Mucosa of gallbladder (tissue), 1 donor: ENCODE measurements at places on chromosomes 1 and 21.
A peak's percentile ranks its signal among the peaks of the same experiment; 100 is the strongest.

DNA sequence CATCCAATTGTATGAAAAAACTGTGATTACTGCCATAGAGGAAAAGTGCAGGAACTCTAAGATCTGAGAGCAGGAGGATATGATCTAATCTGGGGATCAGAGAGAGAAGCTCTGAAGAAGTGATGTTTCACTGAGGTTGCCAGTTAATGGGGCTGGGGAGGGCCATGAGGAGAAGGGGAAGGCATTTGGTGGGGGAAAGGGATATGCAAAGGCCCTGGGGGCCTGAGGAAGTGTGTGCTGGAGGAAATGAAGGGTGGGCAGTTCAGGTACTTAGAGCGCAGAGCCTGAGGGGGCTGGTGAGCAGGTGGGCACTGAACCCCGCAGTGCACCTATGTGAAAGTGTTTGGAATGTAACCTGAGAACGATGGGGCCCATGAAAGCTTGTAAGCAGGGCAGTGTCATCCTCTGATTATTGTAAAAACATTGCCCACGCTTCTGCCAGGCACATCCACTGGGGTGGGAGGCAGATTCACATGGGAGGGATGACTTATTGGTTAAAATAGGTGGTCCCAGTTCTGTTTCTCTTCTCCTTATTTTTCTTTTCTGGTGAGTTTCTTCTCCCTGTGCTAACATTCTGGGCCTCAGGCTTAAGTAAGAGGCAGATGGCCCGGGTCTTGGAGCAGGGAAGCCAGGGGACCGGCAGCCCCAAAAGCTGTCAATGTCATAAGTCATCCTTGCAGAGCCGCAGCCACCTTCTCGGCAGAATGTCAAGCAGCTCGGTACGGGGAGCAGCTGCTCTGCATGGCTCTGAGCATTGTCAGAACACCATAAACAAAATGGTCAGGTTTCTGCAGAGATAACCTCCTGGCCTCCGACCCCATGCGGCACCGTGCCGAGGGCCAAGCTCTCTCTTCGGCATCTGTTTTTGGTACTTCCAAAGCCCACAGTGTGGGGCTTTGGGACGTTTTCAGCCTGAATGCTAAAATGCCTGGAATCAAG, 492.0 kb upstream of the VAMP3 start:
- DNase-seq = peak; percentile 9

GRCh38 chr1:95948023-95948422, 714.0 kb downstream of the RWDD3 start:
- DNase-seq = no peak

- DNase-seq = no peak
Measured at GRCh38 chr21:29669416-29669815, 270.4 kb downstream of the GRIK1 start.

DNA sequence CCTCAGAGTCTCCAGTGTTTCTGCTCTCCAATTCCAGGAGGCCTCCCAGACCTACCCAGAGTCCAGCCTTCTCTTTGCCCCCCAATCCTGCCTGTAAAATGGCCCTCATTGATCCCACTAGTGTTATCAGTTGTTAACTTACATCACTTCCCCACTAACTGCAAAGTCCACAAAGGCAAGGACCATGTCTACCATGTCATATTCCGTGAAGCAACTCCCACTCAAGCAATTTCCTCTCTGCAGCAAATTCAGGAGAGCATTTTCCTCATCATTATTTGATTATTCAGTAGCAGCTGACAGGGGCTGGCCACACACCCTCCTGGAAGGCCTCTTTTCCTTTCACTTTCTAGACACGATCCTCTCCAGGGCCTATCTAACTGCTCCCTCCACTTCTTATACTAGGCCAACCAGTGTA, 153.5 kb downstream of the RERE start:
- DNase-seq = no peak

- no peak for DNase-seq
Measured at GRCh38 chr1:153957744-153958110, 685 bp downstream of the CRTC2 start.

- no peak for DNase-seq
Measured at GRCh38 chr1:118116909-118117308, 68.1 kb downstream of the SPAG17 start.

- no peak for DNase-seq
Measured at GRCh38 chr1:226201029-226201593, 14.6 kb upstream of the ACBD3 start.

DNA sequence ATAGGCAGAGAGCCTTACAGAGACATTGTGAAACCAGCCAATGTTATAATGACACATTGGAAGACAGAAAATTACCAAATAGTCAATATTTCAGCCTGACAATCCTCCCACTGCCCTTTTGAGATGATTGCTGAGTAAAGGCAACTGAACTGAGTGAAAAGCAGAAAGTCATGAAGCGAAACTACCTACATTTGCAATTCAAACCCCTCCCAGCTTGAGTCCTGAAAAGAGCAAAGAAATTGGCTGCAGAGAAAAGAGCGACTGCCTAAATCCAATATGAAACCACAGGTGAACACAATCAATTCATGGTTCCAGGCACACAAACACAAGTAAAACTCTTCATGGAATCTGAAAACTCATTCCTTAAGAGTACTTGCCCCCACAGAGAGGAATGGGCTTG, 143.4 kb upstream of the CHRM3 start:
- DNase-seq = no peak

GRCh38 chr1:101741910-101742309, 254.8 kb downstream of the OLFM3 start:
- no peak for DNase-seq

DNA sequence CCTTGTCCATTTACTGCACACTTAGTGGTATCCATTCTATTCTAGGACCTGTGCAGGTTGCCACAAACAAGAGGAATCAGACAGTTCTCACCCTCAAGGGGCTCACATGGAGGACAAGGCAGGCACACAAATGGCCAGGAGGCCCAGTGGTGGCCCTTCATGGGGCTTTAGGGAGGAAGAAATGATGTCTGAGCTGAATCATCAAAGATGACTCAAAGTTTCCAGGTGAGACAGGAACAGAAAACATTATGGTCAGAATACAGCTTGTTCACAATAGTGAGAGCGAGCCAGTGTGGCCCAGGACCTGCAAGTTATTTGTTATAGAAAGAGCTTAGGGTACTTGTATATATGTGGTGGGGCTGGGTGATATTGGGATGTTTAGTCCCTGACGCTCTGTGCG, 26.4 kb downstream of the SHISAL2A start:
- DNase-seq = no peak

DNA sequence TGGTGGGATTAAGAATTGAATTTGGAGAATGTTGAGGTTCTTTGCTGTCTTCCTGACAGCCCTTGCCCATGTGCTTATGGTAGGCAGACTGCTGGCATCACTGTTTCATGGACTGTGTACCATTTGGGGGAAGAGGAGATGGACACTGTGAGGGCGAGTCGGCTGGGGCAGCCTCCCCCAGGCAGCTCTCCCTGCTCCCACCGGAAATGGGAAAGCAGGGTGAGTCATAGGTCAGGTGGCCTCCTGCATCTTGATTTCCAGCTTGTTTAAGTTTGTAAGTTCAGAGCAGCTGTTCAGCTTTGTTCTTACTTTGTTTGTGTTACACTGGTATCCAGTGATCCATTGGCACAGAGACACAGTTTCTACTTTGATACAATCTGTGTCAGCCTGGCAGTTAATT, 87.2 kb upstream of the CNIH3 start:
- no peak for DNase-seq

DNA sequence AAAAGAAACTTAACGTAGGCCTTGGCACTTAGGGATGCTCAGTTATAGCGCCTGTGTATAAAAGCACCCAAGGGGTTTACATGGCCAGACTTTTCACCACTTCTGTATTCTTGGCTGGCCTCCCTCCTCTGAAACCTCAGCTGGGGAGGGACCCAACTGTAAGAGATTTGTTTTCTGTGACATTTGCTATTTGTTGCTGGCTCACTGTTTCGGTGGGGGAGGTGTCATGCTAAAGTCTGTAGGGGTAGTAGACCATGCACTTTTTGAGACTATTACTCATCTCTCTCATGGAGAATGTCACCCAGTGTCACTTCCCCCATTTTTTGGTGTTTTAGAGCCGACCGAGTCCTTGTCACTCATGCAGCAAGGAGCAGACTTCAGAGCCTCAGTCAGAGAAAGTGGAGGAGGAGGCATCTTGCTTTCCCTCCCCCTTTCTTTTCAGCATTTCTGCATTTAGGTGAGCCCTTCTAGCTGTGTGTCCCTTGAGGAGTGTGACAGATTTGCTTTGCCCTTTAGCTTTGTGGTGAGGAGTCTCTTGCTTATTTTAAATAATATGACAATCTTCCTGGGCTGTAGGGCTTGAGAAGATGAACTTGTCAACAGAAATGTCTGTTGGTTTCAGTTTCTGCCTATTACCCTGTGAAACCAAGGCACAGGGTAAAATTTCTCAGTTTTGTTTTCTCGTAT, 160.1 kb downstream of the FASLG start:
- DNase-seq = no peak

DNA sequence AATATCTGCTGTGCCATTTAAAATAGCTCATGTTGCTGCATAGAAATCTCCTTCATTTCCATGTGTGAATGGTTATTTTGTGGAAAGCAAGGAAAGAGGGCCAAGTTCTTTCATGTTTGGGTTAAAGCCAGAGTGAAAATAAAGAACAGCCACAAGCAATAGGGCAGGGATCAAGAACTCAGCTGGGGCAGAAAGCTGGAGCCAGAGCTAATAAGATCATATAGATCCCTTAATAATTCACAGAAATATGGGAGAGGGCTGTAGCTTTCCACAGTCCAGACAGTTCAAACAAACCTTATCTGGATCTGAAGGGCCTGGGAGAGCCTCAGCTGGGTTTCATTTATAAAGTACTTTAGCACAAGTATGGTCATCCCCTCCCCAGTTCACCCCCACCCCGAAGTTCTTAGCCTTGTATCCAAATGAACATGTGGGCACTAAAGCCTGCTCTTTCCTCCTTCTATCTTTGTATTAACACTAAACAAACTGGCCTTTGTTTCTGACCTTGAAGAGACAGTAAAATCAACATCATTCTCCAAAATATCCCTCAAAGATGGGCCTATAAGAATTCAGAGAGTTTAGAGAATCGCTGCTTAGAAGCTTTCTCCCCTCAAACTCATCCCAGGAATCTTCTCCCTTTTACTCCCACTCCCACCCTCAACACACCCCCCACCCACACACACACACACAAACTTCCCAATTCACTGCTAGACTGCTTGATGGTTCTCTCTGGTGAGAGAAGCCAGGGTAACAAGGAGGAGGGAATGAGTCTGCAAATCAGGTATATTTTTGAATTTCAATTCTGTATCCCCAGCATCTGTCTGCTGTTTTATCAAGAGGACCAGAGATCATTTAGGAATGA, 41.7 kb downstream of the UTP25 start:
- DNase-seq = no peak

- DNase-seq = no peak
Measured at GRCh38 chr21:46128106-46128932, 27.1 kb downstream of the FTCD start.

GRCh38 chr1:244231572-244232315, 180.7 kb downstream of the ZBTB18 start:
- no peak for DNase-seq

DNA sequence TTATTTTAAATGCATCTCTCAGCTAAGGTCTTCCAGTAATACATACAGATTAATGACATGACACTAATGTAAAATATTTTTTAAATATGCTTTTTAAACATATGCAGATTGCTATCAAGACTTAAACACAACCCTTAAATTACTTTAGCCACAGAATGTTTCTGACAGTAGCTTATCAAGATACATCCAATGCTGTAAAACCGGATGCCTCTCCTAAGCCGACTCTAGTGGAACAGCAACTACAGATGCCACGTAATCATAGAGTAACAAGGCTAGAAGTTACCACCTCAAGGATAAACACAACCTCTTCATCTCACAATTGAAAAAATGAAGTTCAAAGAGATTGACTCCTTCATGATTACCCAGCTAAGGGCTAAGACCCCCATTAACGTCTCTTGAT, 68.4 kb downstream of the ZZZ3 start:
- DNase-seq = no peak

DNA sequence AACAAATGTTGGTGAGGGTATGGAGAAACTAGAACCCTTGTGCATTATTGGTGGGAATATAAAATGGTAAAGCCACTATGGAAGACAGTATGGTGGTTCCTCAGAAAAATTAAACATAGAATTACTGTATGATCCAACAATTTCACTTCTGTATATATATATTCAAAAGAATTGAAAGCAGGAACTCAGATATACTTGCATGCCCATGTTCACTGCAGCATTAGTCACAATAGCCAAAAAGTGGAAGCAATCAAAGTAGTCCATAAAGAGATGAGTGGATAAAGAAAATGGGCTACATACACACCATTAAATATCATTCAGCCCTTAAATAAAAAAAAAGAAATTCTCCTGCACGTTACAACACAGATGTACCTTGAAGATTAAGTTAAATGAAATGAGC, 34.1 kb downstream of the ABL2 start:
- DNase-seq = no peak

GRCh38 chr1:201702936-201703335, 126.0 kb upstream of the IPO9 start:
- DNase-seq = no peak

- peak; percentile 75 for DNase-seq
Measured at GRCh38 chr1:85201340-85202091, 700 bp upstream of the SYDE2 start.

DNA sequence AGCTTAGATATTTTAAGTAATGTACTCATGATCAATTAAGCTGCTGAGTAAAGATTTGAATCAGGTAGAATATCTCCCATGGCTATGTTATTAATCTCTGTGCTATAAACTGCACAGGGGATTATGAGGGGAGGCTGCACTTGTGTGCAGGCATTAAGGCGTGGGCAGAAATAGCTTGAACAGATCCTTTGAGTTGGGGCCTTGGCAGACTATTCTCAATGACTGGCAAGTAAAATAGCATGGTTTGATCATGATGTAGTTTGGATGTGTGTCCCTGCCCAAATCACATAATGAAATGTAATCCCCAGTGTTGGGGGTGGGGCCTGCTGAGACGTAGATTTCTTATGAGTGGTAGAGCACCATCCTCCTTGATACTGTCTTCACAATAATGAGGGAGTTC, 220.3 kb downstream of the PLPP3 start:
- DNase-seq = no peak

DNA sequence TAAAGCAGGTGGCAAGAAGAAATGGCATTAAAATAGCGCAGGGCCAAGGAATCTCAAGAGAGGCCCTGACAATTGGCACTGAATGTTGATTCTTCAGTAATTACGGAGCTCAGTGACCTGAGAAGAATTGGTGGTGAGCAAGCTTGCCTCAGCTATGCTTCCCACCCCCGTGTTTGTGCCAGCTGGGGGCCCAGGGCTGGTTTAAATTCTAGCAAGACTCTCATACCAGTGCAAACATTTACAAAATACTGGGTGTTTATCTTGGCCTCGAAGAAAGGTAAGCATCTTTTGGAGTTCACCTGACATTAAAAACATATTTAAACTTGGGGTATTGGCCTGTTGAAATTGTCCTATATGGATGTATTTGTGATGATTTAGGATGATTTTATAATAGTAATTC, 296.7 kb upstream of the USP25 start:
- DNase-seq = no peak

DNA sequence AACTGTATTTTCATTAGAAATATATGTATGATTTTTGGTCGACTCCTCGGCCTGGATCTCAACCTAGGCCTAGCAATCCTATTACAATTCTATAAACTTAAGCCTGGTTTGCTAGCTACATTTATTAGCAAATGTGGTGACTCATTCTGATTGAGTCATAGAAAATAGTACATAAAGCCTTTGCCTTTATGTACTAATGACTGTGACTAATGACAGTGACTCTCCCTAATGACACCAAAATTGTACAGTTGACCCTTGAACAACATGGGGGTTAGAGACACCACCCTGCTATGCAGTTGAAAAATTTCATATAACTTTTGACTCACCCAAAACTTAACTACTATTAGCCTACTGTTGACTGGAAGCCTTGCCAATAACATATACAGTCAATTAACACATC, 78.9 kb downstream of the CLEC20A start:
- DNase-seq = no peak

- no peak for DNase-seq
Measured at GRCh38 chr1:79969886-79970285, 963.4 kb upstream of the ADGRL4 start.
